ENCODE measurements at places on chromosomes 2 and 18. TPM values are rescaled to one million over a fixed set of nuclear protein-coding genes. Genes with fewer than 3 reads are reported as not detected.

DNA sequence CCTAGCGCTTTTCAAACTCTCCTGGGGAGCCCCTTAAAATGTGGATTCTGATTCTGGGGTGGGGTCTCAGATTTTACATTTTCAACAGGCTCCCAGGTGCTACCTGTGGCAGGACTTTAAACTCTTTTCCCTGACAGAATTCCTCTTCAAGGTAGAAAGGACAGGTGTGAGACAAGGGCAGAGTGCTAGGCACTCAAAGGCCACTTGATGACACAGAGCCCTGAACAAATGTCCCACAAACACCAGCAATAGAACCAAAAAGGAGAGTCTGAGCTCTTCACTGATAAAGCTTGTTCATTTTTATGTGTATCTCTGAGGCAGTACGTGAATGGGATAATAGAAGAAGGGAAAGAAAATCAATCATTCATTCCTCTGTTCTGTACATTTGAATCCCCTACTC is 77.7 kb upstream of the PELI1 start:
- no peak for DNase-seq

- DNase-seq: peak; percentile 48
These were observed 74.6 kb downstream of the SLC4A3 start for GRCh38 chr2:219701847-219702634.

- DNase-seq: no peak
These were observed 45.2 kb downstream of the CYP1B1 start for GRCh38 chr2:38030635-38031355.

Gene MAP3K19
- not detected for total RNA-seq

Gene NT5DC4
- not detected for total RNA-seq

Gene SOX11
- 1.3 TPM for total RNA-seq

Gene CIDEA
- total RNA-seq: 1.2 TPM

Measured in heart left ventricle (tissue), 16 donors.